ENCODE measurements at places on chromosomes 4 and X.
A peak's percentile ranks its signal among the peaks of the same experiment; 100 is the strongest.

DNA sequence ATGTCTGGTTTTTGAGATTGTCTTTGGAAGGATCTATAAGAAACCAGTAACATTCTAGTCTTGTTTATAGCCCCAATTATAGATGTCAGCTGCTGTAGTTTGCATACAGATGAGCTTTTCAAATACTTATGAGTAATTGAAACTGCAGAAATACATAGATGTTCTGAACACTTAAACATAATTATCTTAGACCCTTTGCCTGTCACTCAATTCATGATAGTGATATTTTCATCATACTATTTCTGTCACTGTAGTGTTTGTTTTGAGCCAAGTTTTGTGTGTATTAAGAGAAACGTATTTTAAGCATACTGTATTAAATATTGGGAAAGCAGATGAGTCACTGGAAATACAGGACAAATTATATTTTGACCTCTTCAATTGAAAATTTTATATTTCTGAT lies 69.8 kb upstream of the SMARCA5 start:
- no peak for DNase-seq

GRCh38 chrX:129779747-129780146 lies at the start of gene SASH3:
SASH3 (plus strand) TSS chrX:129779949; CDS start chrX:129780098, 149 bp downstream.
- peak; percentile 80 for DNase-seq

DNA sequence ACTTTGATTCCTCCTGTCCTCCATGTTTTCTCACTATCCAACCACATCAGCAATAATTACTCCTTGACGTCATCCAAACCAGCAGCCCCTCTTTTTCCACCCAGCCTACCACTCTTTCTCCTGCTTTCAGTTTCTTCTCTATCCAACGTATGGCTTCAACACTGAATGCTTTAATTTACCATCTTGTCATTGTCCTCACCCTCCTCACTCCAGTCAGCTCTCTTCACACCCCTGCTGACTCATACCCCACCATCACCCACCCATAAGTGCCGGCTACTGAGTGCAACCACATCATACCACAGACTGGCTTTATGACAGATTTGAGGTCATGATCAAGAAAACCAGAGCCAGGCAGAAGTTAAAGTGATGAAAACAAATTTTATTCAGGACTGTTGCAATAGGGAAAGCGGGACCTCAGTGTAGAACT lies 9.8 kb upstream of the ANXA5 start:
- peak; percentile 16 for DNase-seq

DNA sequence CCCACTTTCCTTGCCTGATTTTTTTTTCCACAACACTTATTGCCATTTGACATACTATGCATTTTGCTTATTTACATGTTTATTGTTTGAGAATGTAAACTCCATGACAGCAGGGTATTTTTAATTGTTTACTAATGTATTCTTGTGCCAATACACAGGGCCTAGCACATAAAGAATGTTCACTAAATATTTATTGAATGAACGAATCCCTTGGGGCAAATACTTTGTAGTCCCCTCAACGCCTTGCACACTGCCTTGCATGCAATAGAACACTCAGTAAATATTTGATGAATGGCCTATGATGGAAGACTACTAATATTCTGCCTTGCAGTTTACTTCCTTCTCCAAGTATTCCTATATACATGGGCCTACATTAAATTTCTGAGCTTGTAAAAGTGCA lies 1.4 kb upstream of the PRPS1 start:
- DNase-seq = no peak

GRCh38 chr4:159204566-159204965 lies 101.7 kb downstream of the RAPGEF2 start:
- DNase-seq = no peak

DNA sequence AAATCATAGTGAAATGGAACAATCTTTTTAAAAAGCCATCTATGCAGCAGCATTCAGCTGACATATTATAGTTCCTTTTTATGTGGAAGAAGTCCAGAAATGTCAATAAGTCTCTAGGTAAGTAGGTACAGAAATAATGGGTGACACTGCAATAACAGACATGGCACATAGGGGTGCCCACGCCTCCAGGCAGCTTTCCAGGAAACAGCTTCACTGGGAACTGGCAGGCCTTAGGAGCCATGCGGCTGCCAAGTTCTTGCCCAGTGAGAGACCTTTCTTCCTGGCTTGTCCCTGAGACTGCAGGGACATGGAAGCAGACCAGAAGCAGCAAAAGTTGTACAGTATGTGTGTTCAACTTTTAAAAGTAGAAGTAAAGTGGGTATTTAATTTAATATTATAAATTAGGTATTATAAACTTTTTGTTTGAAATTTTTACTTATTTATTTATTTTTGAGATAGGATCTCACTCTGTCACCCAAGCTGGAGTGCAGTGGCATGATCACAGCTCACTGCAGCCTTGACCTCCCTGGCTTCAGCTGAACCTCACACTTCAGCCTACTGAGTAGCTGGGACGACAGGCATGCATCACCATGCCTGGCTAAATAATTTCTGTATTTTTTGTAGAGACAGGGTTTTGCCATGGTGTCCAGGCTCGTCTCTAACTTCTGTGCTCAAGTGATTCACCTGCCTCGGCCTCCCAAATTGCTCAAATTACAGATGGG lies 12.1 kb upstream of the ETNPPL start:
- DNase-seq = no peak

- peak; percentile 49 for DNase-seq
These were observed 119.5 kb upstream of the AFF2 start for GRCh38 chrX:148380650-148381561.

GRCh38 chrX:153504445-153505016 lies 9.8 kb downstream of the BGN start:
- DNase-seq = no peak

- DNase-seq = no peak
These were observed 18.4 kb upstream of the MYOZ2 start for GRCh38 chr4:119116925-119117900.

GRCh38 chrX:15567886-15568616 lies 32.7 kb downstream of the ACE2 start:
- no peak for DNase-seq

- no peak for DNase-seq
These were observed 15.4 kb downstream of the HMGB2 start for GRCh38 chr4:173318648-173319211.

DNA sequence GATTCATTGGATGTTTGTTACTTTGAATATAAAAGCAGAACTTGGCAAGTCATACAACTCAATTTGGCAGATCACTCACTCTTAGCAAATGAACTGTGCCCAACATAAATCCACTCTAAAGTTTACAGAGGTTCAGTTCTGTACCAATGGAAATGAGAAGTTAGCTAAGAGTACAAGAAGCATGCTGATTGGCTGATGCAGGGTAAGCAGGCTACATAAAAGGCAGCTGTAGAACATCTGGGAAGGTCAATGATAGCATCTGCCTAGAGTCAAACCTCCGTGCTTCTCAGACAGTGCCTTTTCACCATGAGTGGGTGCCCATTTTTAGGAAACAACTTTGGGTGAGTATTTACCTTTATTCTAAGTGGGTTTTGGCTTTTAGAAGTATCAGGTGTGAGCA lies at the start of gene TDO2:
Gene TDO2 (plus strand): TSS at position 244 of the 400 bp plus-strand sequence. CDS start 63 bp downstream, at position 307.
- no peak for DNase-seq

GRCh38 chr4:184368731-184369130 lies 105.6 kb downstream of the IRF2 start:
- DNase-seq = no peak

- DNase-seq = no peak
These were observed 38.4 kb upstream of the FAM9B start for GRCh38 chrX:9072281-9072680.

DNA sequence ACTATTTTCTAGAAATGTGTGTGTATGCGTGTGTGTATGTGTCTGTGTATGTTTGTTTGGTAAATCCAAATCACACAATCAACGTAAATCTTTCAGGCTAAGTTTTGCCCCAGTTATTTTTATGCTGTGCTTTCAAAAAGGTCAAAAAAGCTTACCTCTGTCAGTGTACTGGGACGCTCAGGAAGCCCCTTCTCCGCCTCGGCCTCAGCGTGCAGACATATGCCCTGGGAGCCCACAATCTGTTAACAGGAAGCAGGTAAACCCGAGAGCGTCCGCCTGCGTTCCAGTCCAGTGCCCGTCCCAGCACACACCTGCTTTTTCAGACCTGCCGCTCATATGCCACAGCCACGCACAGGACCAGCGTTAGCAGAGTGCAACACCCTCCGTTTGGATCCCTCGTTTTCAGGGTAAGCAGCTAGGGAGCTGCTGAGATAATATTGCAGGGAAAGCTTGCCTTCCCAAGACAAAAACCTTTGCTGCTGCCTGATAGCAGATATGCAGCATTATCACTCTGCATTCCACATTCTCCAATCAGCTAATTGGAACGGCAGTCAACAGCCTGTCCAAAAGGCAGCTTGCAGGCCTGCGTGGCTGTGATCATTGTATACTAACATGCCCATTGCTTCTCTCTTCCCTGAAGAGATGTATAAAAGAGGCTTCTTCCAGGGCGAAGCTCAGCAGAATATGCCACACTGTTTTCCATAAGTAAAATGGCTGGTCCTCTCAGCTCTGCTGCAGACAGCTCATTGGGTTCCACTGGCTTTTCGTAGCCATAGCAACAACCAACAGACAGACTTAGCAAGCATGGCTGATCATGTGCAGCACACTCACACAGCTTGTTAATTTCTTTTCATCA lies at the start of gene SORBS2:
Gene SORBS2 (minus strand): TSS at position 686 of the 856 bp plus-strand sequence. CDS start 121,623 bp downstream, outside the sequence.
- no peak for DNase-seq

DNA sequence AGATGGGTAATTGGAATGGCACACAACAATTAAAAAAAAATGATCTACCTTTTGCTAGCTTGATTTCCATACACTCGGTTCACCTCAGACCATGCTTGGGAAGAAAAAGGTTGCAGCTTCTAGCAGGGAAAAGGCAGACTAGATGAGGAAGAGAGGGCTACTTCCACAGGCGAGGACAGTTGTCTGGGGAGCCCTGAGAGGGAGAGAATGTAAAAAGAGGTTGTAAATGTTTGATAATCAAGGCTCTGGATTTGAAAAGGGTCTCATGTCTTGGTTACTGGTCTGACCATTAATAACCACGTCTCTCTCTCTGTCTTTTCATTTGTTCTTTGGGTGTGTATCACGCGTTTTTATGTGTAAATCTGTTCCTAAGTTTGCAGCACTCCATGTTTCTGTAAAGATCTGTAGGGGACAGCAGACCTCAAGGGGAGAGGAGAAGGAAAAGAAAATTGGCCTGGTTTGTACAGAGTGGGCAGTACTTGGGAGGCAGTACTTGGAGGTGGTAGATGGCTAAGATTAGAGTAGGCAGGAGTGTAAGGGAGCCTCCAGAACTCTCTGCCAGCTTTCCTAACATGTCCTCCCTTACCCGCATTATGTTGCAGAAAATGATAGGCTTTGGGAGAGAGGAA lies 750 bp downstream of the ARMCX5 start:
- DNase-seq = no peak

GRCh38 chr4:142372530-142373260 lies 473.4 kb downstream of the INPP4B start:
- no peak for DNase-seq

DNA sequence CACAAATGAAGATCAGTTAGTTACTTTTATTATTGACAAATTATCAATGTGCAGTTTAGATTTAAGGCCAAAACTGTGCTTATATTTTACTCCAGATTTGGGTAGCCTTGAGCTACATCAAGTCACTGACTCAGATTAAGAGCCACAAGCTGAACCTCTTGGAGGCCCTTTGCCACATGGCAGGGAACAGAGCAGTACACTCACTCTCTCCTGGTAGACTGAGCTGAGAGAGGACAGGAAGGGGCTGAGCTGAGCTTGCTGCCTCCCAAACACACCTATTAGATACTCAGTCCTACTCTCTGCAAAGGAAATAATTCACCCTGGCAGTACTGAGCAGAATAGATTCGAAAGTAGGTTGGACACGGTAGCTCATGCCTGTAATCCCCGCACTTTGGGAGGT lies 7.8 kb downstream of the STAP1 start:
- DNase-seq = no peak

- peak; percentile 1 for DNase-seq
These were observed 217.3 kb upstream of the TAPT1 start for GRCh38 chr4:16443504-16444088.

DNA sequence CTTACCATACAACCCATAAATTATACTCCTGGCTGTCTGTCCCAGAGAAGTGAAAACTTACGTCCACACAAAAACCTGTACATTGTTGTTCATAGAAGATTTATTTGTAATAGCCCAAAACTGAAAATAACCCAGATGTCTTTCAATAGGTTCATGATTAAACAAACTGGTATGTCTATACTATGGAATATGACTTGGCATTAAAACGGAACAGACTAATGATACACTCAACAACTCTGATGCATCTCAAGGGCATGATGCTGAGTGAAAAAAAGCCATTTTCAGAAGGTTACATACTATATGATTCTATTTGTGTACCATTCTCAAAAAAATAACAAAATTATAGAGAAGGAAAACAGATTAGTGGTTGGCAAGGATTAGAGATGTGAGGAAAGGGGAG lies 11.6 kb upstream of the MND1 start:
- DNase-seq = no peak

- DNase-seq = no peak
These were observed 97.9 kb downstream of the ADRA2C start for GRCh38 chr4:3863841-3864741.

DNA sequence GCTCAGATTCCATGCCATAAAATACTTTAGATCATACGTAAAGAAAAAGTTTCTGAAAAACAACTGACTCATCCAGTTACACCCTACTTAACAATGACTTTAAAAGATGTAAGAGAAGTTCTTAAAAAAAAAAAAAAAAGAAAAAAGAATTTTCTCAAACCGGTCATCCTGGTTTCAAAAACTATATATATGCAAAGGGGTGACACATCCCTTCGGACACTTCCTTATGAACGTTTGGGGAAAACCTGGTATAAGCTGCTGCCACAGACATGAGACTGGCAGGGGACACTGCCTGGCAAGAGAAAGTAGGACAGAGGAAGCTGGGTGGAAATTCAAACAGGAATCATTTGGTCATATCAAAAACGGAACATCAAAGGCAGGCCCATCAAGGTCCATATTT lies 81.2 kb upstream of the PRSS48 start:
- no peak for DNase-seq

DNA sequence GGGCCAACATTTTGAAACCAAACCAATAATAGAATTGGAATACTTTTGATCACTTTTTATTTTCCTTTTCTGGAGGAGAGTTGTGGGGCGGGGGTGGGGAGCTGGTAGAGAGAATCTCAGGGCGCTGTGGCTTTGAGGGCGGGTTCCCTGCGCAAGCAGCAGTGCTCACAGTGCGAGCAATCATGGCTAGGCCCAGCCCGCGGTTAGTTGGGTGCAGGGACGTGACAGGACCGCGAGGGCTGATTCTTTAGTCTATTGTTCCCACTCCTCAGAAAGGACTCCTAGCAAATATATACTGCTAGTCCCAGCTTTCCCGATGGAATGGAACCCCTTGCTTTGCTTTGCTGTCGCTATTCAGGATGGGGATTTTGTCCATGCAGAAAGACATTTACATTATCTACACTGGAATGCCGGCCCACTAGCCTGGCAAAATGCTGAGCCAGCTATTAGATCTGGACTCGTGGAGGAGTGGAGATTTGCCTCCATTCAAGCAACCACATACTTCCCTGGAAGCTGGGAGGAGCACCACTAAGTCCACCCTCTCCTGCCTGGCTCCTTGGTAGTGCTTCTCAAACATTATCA lies 23.9 kb upstream of the APLN start:
- peak; percentile 9 for DNase-seq
